ENCODE measurements at places on chromosomes 6 and 20.

DNA sequence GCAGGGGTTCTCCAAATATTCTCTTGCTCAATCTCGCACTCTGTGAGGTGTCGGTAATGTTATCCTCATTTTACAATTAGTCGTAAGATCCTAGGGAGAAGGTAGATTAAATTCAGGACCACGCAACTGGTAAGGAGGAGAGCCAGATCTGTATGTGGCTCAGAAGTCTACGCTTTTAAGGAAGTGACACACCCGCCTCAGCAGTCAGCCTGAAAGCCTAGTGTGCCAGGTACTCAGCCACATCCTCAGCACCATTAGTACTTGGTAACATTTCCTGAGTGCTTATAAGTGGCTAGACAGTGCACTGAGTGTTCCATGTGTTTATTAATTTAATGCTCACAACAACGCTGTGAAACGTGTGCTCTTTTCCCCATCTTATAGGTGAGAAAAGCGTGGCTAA is 63.7 kb downstream of the DHX35 start:
- no peak for DNase-seq

GRCh38 chr20:24586523-24586840 is 117.1 kb downstream of the SYNDIG1 start:
- no peak for DNase-seq

DNA sequence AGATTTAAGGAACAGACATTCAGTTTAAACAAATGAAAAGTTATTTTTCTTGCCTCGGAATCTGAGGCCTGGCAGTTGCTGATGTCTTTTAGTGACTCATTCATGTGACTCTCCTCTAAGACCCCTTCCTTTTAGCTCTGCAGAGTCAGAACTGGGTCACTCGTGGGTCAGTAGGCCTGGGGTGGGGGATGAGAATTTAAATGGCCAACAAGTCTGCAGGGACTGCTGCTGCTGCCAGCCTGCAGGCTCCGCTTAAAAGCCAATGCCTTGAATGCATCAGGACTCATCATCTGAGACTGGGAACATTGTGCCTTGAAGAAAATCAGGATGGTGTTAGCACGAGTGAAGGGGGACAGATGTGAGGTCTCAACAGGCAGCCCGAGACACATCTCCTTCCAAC is 404.3 kb downstream of the CDH26 start:
- DNase-seq = no peak

GRCh38 chr20:55937283-55937682 is 68.0 kb downstream of the CBLN4 start:
- no peak for DNase-seq

DNA sequence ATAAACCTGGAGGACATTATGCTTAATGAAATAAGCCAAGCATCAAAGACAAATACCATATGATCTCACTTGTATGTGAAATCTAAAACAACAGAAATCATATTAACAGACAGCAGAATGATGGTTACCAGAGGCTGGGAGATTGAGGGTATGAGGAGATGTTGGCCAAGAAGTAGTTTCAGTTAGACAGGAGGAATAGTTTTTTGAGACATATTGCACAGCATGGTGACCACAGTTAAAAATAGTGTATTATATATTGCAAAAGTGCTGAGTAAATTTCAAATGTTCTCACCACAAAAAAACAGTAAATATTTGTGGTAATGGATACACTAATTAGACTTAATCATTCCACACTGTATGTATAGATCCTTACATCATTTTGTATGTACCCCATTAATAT is 1.8 kb downstream of the GABRR1 start:
- no peak for DNase-seq

DNA sequence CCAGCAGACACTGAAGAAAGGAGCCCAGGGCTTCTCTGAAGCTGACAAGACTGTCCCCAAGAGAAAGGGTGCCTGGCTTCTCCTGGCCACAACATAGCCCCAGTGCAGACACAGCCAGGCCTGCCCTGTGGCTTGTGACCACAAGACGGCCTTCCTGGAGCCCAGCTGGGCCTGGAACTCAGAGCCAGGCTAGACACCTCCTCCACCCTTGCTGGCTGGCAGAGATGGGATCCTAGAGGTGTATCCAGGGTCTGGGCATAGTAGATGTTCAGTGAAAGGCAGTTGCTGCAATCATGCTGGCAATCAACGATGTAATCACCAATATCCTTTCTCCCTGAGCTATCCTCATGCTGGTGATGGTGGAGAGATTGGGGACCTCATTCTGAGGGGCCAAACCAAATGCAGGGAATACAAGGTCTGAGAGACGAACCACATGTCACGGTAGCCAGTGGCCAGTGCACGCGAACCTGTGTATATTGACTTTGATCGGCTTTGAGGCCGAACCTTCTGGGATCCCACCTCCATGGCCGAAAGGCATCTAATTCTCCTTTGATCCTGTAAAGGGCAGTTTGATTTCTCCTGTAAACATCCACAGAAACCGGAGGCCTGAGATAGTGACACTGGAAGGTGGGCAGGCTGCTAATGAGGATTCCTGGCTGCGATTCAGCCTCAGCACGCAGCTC is 115.2 kb downstream of the PSMB1 start:
- DNase-seq = no peak
